Spleen (tissue), 13 donors: ENCODE measurements at places on chromosomes 6 and 20. TPM values are rescaled to one million over a fixed set of nuclear protein-coding genes. Genes with fewer than 3 reads are reported as not detected.
A peak's percentile ranks its signal among the peaks of the same experiment; 100 is the strongest.

DNA sequence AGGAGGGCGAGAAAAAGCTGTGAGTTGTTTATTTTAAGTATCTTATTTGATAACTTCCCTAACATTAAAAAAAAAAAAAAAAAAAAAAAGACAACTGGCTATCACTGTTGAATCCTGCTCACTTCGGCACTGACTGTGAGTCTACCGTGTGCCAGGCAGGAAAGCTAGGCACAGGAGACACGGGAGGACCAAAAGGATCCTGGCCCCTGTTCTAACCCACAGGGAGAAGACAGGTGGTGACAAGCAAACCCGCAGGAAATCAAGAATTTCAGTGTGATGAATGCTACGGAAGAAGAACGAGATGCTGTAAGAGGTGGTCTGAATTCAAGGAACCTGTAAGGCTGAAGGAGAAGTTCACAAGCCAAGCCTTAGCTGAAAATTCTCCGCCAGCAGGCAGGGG, 94.7 kb upstream of the NFATC2 start:
- no peaks in the 10 kb centered on the region for H3K4me1 ChIP-seq
- H3K27ac ChIP-seq: no peak overlapping the region
- no peaks in the 10 kb centered on the region for H3K36me3 ChIP-seq
- DNase-seq: no peak
- H3K4me3 ChIP-seq: no peak overlapping the region

RSPH4A gene
- 0.63 TPM for total RNA-seq

GRCh38 chr20:50519036-50519762, 9.0 kb downstream of the PTPN1 start:
- H3K27ac ChIP-seq: peak overlapping the region; percentile 79
- no peaks in the 10 kb centered on the region for H3K36me3 ChIP-seq
- H3K27me3 ChIP-seq: no peaks in the 10 kb centered on the region
- H3K4me1 ChIP-seq: peaks cover 100% of the 10 kb centered on the region
- no peak overlapping the region for H3K4me3 ChIP-seq

FOXQ1 gene
- not detected for total RNA-seq
